ENCODE measurements at places on chromosomes 16 and 17.

- peak; percentile 65 for DNase-seq
Observed at GRCh38 chr16:27232061-27232900, 29.0 kb downstream of the KDM8 start.

GRCh38 chr17:78734793-78735641 is 47.1 kb downstream of the CYTH1 start:
- no peak for DNase-seq

- peak; percentile 74 for DNase-seq
Observed at GRCh38 chr17:6464446-6465041, 20.3 kb downstream of the PIMREG start.

GRCh38 chr16:24983561-24983960 is 31.6 kb downstream of the ARHGAP17 start:
- DNase-seq, result no peak

DNA sequence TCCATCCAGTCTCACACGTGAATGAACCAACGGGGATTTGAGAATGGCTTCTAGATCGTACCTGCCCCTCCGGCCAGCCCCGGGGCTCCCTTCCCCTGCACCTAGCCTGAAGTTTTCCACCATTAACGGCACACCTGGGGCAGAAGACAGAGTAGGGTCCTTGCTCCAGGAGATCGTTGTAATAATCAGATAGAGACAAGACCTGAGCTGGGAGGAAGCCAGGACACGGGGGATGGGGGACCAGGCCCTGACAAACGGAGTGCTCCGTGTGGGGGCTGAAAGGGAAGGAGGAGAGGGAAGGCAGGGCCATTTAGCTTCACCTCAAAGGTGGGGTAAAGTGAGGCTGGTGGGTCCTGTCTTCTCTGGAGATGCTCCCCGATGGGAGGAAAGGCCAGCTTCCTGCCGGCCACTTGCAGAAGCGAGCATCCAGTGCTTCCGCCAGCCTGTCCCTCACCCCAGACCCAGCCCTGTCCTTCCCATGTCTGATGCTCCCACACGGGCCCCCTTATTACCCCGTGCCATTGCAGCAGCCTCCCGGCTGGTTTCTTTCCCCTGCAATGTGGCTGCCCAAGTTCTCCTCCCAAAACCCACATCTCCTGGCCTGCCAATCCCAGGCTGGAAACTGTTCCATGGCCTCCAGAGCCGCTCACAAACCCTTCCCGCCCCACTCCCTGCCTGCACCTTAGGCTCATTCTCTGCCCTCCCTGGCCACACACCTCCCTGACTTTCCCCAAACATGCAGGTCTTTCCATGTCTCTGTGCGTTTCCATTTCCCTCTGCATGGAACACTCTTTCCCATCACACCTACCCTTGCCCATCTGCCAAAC is 79.3 kb downstream of the MRC2 start:
- DNase-seq, result no peak

DNA sequence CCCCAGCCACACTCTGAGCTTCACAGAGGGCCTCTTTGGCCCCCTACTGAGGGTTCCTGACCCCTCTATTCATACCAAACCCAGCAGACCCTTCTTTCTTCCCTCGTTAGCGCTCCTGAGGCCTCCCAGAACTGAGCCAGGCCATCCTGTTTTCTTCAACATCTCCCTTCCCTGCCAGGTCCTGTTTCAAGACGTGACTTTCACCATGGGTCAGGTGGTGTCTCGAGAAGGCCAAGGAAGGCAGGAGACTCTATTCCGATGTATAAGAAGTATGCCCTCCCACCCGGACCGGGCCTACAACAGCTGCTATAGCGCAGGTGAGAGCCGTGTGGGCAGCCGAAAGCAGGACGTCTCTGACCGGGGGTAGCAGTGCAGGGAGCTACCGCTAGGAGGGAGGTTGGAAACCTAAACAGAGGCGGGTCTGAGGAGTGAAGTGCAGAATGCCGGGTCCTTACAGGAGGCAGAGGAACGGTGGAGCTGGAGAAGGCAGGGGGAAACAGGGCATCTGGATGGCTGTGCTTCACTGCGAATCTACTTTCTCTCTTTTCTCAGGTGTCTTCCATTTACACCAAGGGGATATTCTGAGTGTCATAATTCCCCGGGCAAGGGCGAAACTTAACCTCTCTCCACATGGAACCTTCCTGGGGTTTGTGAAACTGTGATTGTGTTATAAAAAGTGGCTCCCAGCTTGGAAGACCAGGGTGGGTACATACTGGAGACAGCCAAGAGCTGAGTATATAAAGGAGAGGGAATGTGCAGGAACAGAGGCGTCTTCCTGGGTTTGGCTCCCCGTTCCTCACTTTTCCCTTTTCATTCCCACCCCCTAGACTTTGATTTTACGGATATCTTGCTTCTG is 1.3 kb upstream of the SENP3 start:
- DNase-seq, result no peak

DNA sequence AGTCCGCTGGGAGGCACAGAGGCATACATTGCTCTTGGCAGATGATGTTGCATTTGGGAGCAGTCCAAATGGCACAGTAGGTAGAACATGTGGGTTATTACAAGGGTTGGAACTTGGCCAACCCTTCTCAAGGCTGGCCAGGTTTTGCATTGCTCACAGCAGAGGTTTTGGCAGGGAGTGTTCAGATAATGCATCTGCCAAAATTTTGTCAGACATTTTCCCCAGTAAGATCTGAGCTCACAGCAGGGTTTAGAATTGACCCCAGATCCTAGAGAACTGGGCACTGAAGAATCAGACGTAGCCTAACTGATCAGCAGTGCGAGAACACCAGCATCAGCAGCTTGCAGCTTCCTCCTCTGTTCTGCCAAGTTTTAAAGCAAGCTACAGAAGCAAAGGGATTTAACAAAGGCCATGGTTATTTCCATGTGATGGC is 468.8 kb upstream of the KIF2B start:
- no peak for DNase-seq

DNA sequence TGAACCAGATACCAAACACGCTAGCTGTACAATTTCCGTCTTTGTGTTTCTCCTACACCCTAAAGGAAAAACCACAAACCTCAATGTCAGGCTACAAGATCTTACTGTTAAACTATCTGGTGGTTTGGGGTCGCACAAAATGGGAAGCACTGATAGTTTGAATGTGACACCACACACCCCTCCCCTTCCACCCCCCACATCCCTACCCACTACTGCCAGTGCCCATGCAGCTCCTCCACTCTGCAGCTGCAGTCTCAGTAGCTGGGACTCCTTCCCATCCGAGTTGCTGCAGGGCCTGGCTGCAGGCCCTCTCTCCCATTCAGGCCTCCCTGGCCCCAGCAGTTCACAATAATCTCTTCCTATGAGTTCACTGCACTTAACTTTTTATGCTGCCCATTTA is 18.4 kb downstream of the TRAP1 start:
- no peak for DNase-seq

DNA sequence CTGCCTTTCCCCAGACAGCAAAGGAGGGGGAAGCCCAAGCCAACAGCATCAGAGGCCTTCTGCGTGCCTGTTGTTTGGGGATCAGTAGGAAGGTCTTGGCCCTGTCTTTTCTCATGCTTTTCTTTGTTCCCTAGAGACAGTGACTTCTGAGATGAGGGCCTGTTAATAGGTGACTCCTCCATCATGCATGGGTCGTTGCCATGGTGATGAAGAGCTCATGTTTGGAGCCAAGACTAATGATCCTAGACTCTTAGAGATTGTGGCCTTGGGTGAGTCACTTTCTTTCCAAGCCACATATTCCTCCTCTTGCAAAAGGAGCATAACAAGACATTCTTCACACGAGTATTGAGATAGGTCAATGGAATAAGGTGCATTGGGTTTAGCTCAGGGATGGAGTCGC is 201.1 kb upstream of the ASIC2 start:
- no peak for DNase-seq

GRCh38 chr17:27404676-27405075 is 51.6 kb upstream of the KSR1 start:
- DNase-seq, result no peak

Data from chondrocyte (in vitro differentiated cells).